ENCODE measurements at places on chromosomes 4 and X.
A peak's percentile ranks its signal among the peaks of the same experiment; 100 is the strongest.

GRCh38 chr4:163949976-163950601, 455.6 kb downstream of the TMA16 start:
- DNase-seq = no peak

DNA sequence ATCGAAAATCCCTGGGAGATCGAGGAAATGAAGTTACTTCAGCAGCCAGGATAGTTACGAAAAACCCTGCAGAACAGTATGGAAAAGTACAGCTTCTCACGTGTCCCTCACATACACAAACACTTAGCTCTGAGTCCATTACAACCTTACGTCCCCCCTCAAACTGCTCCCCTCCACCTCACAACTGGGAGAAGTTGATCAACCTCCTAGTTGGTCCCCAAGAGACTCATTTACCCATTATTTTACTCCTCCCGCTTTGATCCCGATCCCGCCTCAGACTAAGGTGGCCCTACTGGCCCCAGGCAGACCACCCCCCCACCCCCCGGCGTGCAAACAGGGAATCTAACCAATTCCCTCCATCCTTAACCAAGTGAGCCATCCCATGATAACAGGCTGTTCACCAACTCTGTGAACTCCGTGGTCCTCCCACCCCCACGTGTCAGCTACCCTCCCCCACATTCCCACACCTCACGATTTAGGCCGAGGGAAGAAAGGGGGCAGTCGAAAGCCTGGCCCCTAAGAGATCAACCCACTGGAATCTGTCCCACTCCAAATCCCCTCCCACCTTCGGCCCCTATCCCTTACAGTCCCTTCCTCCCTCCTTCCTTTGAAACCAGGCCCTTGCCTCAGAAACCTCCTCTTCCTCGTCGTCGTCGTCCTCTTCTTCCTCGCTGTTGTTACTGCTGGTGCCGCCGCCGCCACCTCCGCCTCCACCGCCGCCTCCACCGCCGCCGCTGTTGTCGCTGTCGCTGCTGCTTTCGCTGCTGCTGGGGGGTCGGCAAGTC, 755 bp downstream of the ANKRD17 start:
- DNase-seq = no peak

GRCh38 chrX:47228550-47229270, 4.1 kb upstream of the USP11 start:
- DNase-seq = no peak

DNA sequence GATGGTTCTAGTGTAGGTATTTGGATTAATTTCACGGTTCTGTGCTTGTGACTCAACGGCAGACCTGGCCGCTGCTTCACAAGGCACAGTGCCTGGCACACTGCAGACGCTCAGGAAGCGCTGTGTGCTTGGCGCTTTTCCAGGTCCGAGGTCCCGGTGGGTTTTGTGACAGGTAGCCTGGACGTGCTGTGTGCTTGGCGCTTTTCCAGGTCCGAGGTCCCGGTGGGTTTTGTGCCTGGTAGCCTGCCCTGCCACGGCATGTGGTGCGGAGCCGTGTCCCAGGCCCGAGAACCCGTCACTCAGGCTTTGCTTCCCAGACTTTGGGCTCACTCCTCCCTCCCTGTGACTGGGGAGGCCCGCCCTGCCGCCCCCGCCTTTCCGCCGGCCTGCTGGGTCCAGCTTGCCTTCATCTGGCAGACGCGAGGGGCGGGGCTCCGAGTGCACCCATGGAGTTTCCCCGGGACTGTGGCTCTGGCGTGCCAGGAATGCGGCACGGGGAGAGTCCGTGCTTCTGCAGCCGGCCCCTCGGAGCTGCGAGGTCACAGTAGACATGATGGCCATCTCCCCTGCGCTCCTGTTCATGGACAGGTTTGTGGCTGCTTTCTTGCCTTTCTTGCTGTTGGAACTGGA, 44.2 kb downstream of the TBC1D14 start:
- DNase-seq = no peak

DNA sequence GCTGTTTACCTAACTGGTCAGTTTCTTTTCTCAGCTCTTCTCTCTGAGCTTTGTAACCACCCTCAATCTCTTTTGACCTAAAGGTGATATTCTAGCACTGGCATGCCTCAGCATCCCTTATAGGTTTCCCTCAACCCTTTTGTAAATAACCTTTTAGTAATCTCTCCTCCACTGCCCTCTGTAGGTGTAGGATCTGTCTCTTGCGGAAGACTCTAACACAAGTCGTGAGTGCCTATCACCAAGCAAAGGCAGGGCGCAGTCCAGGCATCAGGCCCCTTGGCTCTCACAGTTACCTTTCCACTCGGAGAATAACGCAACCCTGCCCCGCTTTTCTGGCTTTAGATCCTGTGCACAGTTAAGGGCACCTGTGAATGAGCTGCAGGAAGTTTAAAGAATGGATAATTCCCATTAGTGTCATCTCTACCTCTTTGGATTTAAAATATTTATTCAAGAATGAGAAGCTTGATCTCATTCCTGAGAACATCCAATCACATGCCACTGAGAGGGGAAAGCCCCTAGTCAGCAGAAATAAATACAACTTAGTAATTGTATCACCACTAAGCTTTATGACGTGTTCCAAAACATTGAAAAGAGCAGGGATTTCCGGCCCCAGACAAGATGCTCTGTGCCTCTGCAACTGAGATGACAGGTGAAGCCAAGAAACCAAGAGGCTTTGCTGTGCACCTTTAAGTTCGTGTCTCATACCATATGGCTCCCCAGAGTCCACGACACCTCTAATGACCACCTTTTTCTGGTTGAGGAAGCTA, 58.8 kb downstream of the SPINK2 start:
- no peak for DNase-seq

DNA sequence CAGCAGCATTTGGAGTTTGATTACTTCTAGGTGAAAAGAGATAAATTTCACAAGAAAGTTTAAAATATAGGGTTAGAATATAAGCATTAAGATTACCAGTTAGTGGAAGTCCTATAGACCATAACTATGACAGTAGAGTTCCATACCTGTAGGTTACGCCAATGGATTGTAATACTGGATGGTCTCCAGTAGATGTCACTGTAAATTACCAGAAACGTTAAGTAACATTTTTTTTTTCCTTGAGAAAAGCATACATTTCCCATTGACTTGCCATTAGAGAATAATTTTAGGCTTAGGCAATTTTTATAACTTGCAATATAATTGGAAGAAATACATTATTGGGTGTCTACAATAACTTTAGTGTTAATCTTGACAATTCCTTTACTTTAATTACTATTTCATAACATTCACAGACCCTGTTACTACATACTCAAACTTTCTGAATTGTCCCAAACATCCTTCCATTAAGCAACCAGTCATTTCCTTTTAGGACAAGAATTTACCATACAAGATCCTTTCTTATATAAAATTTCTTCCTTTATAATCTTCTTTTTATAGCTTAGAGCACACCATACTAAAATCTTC, 304.1 kb upstream of the TECRL start:
- DNase-seq = no peak

DNA sequence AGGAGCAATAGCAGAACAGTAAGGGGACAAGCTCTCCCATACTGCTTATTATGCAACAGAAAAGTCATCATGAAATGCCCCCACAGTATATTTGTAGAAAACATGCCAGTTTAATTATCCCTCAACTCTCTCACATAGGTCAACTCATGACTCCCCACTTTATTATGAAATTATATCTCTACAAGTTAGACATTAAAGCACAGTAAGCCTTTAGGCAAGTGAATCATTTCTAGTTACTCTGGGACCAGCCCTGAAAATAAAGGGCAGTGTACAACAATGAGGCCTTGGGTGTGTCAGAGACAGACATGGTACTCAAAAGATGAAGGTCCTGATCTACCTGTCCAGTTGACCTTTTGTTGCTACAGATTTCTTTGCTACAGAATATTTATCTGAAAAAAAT, 191.9 kb downstream of the FBXW7 start:
- no peak for DNase-seq

DNA sequence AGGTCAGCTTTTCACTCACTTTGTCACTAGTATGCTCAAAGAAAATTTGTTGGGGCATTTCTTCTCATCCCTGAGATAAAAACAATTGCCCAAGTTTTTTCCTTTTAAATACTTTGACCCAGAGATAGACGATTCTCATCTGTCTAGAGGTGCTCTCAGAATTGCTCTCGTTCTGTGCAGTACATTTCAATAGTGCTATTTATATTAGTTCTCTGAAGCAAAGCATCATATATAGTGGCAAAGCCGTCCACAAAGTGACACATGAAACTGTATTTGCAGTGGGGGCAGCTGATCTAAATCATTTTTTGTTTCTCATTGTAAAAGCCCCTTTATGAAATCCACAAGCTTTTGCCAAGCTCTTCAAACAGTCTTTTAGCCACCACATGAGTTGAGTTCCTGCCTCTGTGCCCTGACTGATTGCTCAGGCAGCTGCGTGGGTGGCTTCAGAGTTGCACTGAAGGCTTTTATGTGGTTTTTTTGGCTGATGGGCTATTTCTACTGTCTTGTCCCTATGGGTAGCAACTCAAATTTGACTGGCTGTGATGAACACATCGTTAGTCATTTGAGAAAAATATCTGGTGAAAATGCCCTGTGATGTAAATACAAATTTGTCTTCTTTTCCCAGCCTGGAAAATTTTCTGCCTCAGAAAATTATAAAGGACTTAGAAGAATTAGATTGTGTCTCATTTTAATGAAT, 119.1 kb upstream of the OTUD4 start:
- peak; percentile 79 for DNase-seq

DNA sequence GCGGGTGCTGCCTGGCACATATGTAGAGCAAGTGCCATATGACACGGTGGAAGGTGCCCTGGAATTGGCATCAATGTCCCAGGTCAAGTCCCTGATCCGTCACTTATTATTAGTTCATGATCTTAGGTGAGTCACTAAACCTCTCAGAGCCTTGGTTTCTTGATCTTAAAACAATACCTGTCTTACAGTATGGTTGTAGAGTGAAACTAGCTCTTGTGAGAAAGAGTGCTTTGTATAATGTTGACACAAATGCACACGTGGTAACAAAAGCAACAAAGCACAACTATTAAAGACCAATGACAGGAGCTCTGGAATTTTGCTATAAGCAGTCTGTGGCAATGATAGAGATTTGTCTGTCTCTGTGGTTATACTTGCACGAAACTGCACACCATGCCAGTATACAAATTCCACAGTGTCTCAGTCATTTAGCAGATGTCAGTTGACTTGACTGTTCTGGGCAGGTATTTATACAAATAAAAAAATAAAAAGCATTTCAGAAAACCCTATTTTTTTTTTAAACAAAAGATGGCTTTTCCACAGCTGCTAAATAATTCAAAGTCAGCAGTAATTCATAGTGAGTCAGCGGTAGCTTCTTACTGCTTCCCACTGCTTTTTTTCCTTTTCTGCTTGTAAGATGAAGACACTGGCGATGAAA, 19.7 kb upstream of the ACSL1 start:
- DNase-seq = no peak

GRCh38 chrX:74423289-74423998, 2.2 kb downstream of the SLC16A2 start:
- no peak for DNase-seq

DNA sequence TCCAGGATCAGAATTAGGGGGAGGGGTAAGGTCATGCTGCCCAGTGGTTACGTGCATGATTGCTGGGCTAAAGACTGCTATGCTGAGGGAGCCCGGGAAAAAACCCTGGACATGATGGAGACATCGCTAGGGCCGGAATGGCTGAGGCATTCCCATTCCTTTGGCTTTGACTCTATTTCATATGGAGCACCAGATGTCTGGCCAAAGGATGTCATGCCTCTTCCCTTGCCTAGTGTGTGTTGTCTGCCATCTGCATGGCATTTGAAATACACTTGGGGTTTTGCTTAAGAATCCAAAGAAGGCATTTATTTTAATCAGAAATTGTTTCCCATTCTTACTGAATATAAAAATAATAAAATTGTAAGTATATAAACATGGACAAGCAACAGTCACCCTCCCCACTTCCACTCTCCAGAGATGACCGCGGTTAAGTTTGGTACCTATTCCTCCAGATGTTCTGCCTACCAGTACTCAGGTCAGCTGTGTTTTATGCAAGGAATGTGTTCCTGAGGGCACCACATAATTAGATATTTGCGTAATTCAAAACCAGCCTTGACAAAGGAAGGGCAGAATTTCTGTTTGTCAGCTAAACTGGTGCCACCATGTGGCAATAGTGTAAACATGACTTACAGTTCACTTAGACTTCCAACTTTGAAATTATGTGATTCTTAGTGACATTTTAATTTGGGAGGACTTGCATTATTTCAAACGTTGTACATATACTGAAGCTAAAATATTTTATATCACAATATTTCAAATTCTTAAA, 105.9 kb downstream of the CT47B1 start:
- DNase-seq = no peak

DNA sequence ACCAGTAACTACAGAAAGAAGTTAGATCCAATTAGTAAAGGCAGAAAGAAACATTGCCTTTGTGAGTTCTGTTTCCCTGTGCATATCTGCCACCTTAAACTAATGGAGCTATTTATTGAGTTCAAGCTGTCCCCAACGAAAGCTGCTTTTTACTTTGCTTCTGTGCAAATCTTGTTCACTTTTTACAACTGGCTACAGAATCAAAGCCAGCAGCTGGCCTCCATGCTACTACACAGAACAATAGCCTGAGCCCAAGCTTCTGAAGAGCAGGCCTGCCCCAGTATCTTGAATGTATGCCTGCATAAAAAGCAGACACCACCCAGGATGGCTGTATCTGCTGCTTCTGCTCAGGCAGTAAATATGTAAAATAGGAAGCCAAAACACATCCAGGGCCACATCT, 28.1 kb downstream of the ANK2 start:
- DNase-seq = no peak

- DNase-seq = no peak
Observed at GRCh38 chrX:74238771-74239170, 65.2 kb upstream of the ZCCHC13 start.

GRCh38 chr4:13103382-13104015, 380.6 kb downstream of the RAB28 start:
- DNase-seq = no peak

DNA sequence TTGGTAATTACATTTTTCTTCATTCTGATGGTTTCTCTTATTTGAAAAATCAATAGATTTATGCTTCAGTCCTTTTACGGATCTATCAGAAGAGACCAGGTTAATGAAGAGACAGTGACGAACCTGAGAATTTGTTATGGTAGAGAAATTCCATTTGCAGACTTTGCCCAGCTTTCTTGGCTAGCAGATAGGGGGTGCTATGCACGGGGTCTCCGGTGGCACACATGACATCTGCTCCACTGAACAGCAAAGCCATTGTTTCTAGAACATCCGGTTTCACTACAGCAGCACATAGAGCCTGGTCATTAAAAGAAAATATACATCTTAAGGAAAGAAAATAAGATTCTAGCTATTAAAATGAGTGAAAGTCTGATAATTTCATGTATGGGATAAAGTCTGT, 85.1 kb downstream of the ARAP2 start:
- no peak for DNase-seq

GRCh38 chr4:168151327-168151726, 59.0 kb downstream of the ANXA10 start:
- DNase-seq = no peak
